NCI-H2107 (cell line): ENCODE measurements at places on chromosomes 7 and 10.

- DNase-seq: no peak
These were observed 611.6 kb upstream of the FZD8 start for GRCh38 chr10:36253731-36254130.

DNA sequence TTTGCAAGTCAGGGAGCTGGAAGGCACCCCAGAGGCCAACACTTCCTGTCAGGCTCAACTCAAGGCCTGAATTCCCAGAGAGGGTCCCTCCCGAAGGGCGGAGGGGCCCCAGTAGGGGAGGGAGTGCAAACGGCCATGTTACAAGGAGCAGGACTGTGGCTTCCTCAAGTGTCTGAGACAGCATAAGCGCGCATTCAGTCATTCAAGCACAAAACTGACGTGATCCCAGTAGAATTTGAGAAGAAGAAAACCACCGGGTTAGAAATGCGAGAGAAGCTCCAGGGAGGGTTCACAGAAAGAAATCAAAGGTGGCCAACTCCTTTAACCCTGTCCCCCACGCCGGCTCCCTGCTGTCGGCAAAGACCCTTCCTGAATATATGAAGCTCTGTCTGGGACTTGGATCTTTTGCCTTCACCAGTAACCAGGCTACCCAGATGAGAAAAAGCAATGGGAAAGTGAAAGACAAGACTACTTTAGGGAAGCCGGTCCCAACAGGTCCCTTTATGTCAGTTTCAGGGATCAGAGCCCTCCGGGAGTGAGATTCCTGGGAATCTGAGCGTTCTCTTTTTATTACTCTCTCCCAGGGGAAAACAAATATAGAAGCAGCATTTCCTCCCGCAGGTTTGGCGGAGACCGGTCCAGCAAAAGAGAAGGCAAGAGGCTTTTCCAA is 1.3 kb downstream of the AFAP1L2 start:
- no peak for DNase-seq

- no peak for DNase-seq
These were observed 26.9 kb downstream of the CAMK1D start for GRCh38 chr10:12376211-12376610.

DNA sequence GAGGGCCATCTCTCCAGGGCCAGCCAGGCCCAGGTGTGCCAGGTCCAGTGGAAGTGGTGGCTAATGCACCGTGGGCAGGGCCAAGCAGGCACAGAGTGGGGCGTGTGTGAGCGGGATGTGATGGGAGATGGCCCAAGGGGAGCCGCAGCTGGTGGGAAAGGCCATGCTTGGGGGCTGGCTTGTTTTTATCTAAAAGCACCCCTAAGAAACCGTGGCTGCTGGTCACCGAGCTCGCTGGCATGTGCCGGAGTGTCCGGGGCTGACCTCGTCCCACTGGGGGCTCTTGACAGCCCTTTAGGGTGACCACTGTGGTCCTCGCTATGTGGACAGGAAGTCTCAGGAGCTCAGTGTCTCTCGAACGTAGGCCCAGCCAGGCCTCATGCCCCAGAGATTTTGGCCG is 582.4 kb upstream of the FOXK1 start:
- no peak for DNase-seq

GRCh38 chr10:3408603-3409365 is 236.2 kb upstream of the PITRM1 start:
- DNase-seq: no peak

- DNase-seq: no peak
These were observed 158.2 kb upstream of the PRKCQ start for GRCh38 chr10:6738112-6738768.

DNA sequence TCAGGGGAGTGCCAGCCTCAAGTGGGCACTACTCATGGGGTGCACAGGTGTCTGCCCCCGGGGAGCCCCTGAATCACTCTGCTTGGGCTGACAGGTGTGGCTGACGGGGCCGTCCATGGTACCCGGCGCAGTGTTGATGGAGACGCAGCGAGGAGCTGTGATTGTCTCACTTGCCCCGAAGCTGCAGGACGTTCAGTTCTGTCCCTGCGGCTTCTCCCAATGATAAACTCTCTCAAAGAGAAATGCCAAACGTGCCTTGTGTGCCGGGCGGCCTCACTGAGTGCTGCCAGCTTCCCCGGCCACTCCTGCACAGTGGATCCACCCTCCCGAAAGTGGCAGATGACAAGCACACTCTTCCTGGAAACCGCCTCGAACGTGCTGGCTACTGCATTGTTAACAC is 203.2 kb downstream of the DNAJB6 start:
- DNase-seq: no peak

DNA sequence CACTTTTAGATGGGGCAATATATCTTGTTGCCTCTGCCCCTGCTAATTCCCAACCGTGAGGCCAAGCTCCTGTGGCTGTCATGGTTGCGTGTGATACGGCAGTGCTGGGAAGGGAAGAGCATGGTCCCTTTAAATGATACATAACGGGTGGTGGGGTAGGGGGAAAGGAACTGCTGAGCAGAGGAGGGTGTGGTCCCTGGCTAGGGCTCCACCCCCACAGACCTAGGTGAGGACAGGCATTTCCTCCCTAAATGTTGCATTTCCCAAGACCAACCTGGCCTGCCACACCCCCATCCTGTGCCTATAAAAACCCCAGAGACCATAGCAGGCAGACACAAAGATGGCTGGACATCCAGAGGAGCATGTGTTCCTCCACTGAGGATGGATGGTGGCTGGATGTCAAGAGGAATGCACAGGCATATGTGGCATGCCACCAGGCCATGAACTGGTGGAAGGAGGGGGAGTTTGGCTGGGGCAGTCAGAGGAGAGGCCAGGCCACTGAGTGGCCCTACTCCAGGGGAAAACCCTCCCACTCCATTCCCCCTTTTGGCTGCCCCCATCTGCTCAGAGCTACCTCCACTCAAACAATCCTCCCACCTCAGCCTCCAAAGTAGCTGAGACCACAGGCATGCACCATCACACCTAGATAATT is 104.0 kb downstream of the PLXDC2 start:
- no peak for DNase-seq

DNA sequence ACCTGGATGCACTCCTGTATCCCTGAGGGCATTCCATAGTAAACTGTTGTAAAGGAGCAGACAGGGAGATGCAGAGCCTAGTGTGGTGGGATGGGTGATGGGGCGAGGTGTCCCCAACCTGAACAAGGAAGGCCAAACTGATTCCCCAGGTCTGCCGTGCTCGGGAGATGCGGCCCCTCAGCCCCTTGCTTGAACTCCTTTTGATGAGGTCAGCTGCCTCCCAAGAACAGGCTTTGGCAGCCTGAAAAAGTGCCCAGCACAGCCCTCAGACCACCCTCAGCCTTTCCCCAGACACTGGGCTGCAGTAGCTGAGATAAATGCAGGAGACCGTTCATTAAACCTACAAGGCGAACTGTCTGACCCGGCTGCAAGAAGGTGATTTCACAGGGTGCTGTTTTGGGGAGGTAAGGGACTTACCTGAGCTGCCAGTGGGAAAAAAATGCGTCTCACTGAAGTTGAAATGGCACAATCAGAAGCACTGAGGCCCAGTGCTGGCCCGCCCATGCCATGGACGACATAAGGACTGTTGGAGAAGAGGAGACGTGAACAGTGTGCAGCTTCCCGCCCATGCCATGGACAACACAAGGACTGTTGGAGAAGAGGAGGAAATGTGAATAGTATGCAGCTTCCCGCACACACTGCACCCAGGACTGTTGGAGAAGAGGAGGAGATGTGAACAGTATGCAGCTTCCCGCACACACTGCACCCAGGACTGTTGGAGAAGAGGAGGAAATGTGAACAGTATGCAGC is 148.4 kb upstream of the FAM20C start:
- DNase-seq: no peak

GRCh38 chr7:147199868-147200267 is 1083.3 kb downstream of the CNTNAP2 start:
- no peak for DNase-seq

DNA sequence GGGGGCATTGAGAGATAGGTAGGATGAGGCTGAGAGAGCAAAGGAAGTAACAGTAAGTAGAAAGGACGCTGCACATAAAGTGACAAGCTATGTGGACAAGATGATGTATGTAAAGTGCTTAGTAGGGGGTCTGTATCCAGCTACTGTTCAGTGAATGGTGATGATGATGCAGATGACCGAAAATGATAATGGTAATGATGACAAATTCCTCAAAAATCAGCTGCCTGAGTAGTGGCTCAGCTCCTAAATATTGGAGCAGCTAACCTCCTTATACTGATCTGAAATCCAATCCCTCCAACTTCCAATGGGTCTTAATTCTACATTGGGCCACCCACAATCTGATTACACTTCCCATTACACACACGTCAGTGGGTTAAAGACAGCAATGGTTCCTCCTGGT is 27.1 kb upstream of the KCNMA1 start:
- no peak for DNase-seq

DNA sequence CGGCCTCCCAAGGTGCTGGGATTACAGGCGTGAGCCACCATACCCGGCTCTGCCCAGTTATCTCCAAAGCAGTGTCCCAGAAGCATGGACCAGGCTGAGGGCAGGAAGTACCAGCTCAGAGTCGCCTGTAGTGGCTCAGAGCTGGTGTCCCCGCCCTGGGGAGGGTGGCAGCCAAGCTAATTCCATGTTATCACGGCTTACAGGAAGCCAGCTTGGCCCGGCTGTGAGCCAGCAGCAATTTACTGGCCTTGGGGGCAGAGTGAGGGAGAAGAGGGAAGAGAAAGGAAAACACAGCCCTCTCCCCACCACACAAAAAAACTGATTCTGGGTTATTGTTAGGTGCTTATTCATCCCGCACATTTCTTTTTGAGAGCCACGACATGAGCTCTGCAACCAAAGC is 88.1 kb downstream of the HIP1 start:
- no peak for DNase-seq
